ENCODE measurements at places on chromosomes 6 and 20. TPM values are rescaled to one million over a fixed set of nuclear protein-coding genes. Genes with fewer than 3 reads are reported as not detected.

The KCNQ2 gene
- total RNA-seq, result not detected

The ETV7 gene
- total RNA-seq, result not detected

The RSPO3 gene
- 0.13 TPM for total RNA-seq

The BLTP3A gene
- total RNA-seq, result 4.9 TPM

The SH3BGRL2 gene
- 2.2 TPM for total RNA-seq

The SNAP25 gene
- total RNA-seq, result not detected

The SCRT2 gene
- not detected for total RNA-seq

The PRSS16 gene
- not detected for total RNA-seq

The VTA1 gene
- total RNA-seq, result 108 TPM

The SUN5 gene
- not detected for total RNA-seq

The OOEP gene
- not detected for total RNA-seq

The SRSF12 gene
- under 0.01 TPM for total RNA-seq

The MDFI gene
- total RNA-seq, result 1.4 TPM

The UFL1 gene
- 25.9 TPM for total RNA-seq

GRCh38 chr20:13094976-13095375 lies 86.2 kb downstream of the SPTLC3 start:
- no peak for DNase-seq

DNA sequence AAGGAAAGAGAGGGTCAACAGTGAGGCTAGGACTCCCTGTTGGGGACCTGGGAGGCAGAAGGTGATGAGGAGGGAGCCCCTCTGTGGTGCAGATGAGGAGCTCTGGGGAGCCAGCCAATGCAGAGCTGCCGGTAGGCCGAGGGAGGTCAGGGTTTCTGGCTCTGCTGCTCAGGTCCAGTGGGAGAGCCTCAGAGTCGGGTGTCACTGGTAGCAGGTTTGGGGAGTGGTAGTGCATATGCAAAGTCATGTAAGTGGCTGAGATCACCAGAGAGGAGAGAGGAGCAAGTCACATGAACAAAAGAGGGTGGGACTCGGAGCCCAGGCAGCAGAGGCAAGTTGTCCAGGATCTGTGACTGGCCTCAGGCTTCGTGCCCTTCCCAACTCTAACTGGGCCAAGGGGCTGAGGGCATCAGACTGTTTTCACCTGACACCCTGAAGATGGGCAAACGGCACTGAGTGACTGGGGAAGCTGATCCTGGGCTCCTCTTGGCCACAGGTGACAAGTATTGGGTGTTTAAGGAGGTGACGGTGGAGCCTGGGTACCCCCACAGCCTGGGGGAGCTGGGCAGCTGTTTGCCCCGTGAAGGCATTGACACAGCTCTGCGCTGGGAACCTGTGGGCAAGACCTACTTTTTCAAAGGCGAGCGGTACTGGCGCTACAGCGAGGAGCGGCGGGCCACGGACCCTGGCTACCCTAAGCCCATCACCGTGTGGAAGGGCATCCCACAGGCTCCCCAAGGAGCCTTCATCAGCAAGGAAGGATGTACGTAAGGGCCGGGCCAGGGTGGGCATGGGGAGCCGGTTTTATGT lies 6.6 kb downstream of the MMP24OS start:
- peak; percentile 15 for DNase-seq

DNA sequence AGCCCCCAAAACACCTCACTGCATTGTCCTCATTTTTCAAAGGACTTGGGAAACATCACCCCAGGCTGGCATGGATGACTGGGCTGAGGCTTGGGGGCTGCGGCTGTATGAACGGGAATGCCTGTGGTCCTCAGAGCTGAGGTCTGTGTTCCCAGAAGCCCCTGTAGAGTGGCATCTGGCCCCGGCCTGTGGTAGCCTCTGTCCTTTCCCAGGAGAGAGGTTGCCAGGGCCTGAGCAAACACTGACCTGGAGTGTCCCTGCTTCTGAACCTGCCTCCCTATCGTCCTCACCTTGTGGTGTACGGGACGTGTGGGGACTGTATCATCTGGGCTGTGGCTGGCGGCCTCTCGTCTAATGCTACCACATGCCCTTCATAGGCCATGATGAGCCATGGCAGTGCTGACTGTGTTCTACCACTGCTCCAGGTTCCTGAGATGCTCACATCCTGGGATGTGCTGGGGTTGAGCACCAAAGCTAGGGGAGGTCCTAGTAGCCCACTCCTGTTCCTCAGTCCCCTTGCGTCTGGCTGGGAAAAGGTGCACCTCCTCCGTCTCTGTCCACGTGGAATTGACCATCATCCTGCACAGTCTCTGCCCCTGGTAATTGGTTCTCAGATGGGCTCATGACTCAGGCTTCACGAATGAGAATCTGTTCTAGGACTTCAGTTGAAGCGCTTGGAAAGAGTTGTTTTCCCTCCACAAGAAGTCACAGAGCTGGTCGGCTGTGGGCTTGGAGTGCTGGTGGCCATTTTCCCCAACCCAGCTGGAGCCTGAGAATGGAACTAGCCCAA lies 27.6 kb downstream of the PHACTR3 start:
- no peak for DNase-seq

GRCh38 chr6:107740496-107741190 lies 83.5 kb downstream of the SCML4 start:
- DNase-seq, result peak; percentile 26

DNA sequence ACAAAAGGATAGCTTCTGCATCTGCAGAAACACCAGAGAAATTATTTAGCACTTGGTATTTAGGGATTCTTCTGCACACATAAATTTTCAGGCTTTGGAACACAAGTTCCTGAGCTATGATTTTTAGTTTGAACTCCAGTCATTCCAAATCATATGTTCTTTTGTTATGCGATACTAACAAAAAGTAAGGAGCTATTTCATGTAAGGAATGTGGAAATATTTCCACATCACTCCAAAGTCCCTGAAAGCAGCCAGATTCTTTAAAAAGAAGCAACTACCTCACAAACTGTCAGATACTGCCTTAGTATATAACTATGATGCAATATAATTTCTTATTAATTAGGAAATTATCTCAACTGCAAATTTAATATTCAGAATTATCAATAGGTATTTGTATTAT lies 106.9 kb downstream of the RNGTT start:
- peak; percentile 6 for DNase-seq

DNA sequence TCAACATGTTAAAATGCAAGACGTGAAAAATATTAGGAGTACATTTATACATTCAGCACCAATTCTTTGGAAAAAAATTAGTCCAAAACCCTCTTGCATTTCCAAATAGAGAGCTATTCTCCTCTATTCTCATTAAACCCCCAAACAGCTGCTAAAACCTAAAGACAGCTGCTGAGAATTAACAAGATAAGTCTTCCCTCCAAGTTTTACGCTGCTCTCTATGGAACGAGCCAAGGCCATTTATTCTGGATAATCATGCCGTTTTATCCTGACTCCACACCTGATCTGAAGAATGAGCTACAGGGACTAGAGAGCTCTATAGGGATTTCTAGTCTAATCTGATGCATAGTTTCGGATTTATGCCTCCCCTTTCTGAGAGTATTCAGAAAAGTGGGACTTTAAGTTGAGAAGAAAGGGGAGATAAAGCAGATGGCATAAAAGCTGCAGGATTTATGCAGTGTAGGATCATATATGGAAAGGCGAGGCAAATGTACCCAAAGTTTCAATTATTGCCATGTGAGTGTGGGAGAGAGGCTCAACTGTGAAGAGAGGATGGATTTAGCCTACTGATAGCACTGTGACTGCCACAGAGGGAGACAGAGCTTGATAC lies 64.7 kb upstream of the HS3ST5 start:
- DNase-seq, result no peak

GRCh38 chr6:108277831-108278230 lies 17.0 kb upstream of the SNX3 start:
- no peak for DNase-seq

DNA sequence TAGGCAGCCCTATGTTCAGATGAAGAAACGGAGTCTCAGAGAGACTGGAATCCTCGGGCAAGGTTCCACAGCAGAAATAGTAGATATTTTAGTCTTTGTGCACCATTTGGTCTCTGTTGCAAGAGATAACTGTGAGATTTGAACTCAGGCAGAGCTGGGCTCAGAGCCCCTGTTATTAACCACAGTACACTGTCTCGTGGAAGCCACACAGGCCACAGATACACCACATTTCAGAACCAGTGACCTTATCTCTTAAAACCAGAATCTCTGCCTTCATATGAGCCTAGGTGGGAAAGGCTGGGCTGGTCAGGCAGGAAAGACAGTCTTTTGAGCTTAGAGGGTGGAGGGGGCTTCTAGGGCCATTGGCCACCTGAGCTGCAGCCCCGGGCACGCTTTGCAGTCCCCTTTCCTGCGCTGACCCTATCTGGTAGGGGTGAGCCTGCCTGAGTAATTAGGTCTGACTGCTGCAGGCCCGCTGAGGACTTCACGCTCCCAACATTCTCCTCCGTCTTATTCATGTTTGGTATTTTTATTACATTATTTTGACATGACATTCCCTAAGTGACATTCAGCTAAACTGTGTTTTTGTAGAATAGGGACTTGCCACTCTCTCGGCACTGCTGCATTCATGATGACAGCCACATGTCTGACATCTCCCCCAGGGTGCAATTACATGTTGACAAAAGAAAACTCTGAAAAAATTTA lies 71.1 kb downstream of the KCNB1 start:
- DNase-seq, result no peak

- DNase-seq, result peak; percentile 78
These were observed 75.4 kb upstream of the ECI2 start for GRCh38 chr6:4210629-4211419.

DNA sequence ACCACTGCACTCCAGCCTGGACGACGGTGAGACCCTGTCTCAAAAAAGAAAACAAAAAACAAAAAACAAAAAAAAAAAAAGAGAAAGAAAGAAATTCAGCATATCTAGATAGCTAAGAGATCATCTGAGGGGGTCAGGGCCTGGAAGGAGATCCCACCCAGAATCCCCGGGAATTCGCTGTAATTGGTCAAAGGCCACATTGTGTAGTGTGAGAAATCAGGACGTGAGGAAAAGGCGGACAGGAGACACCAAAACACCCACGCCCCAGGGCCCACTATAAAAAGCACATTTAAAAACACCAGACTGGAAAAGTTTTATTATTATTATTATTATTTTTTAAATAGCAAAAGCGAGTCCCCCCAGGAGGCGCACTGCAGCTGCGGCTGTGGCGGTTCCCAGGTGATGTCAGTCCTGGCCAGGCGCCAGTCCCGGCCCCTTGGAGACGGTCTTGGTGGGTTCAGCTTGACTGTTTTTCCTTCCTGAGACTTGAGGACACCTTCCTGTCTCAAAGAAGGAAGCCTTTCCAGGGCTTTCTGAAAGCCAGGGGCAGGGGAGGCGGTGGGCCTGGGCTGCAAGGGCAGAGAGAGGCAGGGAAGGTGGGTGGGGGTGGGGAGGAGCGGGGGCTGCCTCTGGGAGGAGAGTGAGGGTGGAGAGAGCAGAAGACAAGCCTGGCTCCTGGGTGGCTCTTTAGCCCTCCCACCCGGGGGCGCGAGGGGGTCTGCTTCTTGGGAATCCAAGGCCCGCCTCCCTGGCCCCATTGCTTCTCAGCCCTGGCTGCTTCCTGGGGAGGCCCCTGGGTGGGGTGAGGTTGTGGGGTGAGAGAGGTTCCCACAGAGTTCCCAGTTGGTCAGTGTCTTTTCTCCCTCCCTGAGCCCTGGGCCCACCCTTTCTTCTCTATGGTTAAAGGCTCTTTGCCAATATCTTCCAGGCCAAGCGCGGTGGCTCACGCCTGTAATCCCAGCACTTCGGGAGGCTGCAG lies 14.5 kb downstream of the TCF15 start:
- no peak for DNase-seq

DNA sequence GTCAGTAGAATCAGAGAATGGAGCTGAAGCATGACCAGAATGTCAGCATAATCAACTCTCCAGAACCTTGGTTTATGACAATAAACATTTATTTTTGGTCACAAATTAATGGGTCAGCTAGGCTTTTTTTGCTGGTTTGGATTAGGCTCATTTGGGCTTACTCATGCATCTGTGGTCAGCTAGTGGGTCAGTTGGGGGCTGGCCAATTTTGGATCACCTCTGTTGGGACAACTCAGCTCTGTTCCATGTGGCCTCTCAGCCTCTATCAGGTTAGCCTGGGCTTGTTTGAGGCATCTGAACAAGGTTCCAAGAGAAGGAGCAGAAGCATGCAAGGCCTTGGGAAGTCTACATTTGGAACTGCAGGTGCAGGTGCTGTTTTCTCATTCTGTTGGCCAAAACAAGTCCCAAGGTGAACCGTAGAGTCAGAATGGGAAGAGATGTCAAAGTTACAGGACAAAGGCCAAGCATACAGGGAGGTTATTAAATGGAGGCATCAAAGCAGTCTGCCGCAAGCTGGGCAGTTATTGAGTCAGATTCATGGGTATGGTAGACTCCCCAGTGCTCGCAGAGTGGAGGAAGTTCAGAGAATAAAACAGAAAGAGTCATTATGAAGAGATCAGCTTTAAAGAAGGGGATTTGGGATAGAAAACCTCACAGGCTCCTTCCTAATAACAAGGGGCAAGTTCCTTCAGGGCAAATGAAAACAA lies 173.0 kb downstream of the PLCB4 start:
- DNase-seq, result peak; percentile 43

DNA sequence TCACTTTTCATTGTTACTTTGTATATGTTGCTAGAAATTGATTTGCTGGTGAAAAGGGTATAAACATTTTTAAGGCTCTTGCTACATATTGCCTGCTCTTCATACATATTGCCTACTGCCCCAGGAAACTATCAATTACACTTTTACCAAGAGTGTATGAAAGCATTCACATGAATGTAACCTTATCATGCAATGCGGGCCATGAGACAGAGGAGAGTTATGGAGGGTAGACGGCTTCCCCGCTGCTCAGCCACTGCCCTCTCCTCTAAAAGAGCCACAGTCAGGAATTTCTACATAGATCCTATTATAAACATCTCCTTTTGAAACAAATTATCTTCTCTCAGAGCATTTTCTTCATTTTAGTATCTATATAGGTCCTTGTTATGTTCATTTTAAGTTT lies 264.4 kb downstream of the ESR1 start:
- DNase-seq, result no peak

- DNase-seq, result no peak
These were observed 298.4 kb upstream of the PLN start for GRCh38 chr6:118249680-118250079.

GRCh38 chr6:35378261-35378660 lies 35.9 kb downstream of the PPARD start:
- no peak for DNase-seq

- DNase-seq, result peak; percentile 54
These were observed 170.1 kb upstream of the LAMP5 start for GRCh38 chr20:9344083-9344920.

DNA sequence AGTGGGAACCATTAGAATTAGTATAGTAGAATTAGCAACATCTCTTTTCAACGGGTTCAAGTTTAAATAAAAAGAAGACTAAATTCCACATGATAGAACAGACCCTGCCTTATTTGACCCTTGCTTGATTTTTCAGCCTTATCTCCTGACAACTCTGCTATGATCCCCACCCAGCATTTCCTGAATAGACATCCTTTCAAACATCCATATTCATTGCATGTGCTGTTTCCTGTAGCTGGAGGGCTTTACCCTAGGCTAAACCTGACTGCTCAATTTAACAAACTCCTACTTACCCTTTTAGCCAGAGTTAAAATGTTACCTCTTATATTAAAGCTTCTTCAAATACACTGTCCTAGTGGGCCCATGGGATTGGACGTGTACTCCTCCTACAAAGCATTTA lies 594.8 kb upstream of the ARID1B start:
- no peak for DNase-seq
